Gastrocnemius medialis (tissue), 4 donors: ENCODE measurements at places on chromosomes 4 and X.

DNA sequence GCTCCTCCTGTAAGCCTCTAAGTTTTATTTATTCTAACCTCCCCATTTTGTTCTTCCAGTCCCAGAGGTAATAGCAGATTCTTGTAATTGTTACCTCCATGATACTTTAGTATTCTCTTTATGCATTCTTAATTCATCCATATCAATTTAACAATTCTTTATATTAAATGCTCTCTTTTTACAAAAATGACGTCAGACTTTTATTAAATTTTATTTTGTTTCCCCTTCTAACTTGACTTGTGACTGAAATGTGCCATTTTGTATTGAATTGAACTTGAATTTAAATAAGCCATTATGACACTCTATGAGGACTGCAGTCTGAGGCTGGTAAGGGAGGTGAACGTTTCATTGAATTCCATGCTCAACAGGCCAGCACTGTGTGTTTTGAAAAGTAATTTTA lies 60.0 kb upstream of the NUDT10 start:
- no peak for DNase-seq

- DNase-seq: no peak
These were observed 36.4 kb upstream of the GPR174 start for GRCh38 chrX:79107891-79108718.

- no peak for DNase-seq
These were observed 450.8 kb upstream of the BOD1L1 start for GRCh38 chr4:14078326-14078725.

- no peak for DNase-seq
These were observed 90.8 kb downstream of the COL25A1 start for GRCh38 chr4:109211671-109212070.

GRCh38 chr4:139171876-139172691 lies 4.9 kb downstream of the ELF2 start:
- DNase-seq: no peak

DNA sequence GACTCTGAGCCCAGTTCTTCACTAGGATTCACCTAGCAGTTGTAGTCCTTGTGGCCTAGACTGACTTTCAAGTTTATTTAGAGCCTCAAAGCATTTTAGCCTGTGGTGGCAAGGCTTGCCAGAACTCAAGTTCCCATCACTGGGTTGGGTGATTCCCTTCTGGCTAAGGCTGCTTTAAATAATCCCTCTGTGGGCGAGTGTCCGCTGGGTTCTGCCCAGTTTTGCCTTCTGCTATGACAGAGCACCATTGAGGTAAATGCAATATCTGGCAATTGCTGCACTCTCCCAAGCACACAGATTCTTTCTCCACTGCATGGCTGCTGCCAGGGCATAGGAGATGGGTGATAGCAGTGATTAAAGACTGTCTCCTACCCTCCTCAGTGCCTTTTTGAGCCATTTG lies 90.8 kb upstream of the RLIM start:
- no peak for DNase-seq

GRCh38 chr4:108192056-108192455 lies 23.3 kb upstream of the LEF1 start:
- DNase-seq: no peak

DNA sequence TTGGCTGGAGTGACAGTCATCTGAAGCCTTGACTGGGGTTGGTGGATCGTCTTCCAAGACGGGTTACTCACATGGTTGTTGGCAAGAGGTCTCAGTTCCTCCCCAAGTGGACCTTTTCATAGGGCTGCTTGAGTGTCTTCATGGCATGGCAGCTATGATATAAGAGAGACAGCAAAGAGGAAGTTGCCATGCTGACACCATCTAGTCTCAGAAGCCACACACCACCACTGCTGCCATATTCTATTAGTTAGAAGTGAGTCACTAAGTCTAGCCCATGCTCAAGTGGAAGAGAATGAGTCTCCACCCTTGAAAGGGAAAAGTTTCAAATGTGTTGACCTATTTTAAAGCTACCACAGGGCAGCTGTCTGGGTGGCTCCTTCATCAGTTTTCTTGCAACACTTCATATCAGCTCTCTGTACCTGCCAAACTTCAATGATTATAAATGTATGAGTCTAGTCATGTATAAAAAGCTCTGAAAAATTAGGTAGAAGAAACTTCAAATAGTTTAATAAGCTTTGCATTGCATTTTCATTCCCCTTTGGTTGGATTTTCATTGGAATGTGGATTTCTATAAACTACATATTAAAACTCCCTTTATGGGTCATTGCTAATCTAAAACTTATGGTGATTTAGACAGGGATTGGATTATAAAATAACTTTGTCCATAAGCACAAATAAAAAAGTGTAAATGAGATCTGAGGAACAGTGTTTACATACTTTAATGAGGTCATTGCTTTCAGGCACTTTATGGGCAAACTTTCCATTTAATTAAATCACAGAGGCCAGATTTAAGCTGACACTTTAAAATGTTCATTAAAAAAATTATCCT lies 68.0 kb upstream of the ATXN3L start:
- DNase-seq: no peak

DNA sequence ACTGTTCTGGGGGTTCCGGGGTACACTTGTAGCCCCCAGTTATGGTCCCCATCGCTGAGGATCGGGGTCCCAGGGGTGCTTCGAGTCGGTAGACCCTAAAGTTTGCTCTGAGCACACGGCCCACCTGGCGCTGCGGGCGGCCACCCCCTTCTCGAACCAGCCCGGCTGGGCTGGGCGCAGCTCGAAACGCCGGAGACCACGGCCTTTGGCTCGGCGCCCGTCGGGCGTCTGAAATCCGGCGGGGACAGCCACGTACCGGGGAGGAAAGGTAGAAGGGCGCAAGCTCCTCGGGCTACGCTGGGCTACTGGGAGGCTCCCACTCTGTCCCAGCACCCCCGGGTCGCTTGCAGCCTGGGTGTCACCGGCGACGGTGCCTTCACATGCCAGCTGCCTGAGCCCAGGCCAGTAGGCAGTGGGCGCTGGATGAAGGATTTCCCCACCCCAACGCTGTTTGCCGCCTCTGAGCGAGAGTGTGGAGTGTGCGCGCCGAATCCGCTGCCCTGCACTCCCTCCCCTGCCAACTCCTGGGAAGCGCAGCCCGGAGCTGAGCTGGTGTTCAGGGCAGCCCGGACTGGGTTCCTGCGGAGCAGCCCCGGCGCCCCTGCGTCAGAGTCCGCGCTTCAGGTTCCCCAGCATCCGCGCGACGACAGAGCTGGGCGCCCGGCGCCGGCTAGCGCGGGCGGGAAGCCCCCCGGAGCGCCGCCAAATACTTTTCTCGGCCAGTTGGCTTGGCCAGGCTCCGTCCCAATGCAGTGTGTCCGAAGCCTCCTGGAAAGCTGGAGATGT lies 637 bp downstream of the MAMLD1 start:
- no peak for DNase-seq

DNA sequence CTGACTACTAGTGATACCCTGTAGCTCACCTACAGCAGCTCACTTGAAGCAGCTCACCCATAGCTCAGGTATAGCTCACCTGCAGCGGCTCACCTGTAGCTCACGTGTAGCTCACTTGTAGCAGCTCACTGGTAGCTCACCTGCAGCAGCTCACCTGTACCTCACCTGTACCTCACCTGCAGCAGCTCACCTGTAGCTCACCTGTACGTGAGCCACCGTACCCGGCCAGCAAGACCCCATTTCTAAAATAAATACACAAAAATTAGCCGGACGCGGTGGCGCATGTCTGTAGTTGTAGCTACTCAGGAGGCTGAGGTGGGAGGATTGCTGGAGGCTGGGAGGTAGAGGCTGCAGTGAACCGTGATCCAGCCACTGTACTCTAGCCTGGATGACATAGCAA lies 30.6 kb downstream of the SHOX start:
- no peak for DNase-seq

DNA sequence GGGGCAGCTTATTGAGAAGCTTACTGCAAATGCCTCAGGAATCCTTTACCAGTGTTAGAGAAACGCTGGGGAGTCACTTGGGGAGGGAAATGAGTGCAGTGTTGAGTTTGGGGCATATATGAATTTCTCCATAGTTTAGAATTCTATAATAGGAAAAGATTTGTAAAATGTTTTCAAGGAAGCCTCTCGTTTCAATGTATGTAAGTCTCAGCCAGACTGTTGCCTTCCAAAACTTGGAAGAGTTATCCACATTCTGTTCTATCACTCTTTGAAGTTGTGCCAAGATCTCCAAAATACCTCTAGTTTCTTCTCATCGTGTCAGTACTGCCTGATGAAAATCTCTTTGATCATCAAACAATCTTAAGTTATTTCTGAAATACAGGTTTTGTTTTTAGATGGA lies 565 bp upstream of the LRCH2 start:
- no peak for DNase-seq

GRCh38 chr4:173243917-173244658 lies 75.5 kb downstream of the GALNT7 start:
- no peak for DNase-seq

GRCh38 chrX:123884809-123885408 lies 25.1 kb downstream of the XIAP start:
- DNase-seq: no peak

DNA sequence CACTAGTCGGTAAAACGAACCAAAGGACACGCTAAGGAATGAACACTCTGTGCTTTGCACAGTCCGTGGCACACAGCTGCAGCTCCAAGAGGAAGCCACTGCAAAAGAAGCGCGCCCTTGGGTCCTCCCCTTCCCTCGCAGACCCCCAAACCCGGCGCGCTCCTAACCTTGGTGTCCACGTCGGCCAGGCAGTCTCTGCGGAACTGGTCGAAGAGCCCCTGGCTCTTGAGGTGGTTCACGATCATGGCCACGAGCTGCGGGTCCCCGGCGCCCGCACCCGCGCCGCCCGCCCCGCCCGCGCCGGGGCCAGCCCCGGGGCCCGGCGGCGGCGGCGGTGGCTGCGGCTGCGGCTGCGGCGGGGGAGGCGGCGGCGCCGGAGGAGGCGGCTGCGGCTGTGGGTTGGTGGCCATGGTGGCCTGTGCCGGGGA lies 333 bp downstream of the BOD1L1 start:
- no peak for DNase-seq

DNA sequence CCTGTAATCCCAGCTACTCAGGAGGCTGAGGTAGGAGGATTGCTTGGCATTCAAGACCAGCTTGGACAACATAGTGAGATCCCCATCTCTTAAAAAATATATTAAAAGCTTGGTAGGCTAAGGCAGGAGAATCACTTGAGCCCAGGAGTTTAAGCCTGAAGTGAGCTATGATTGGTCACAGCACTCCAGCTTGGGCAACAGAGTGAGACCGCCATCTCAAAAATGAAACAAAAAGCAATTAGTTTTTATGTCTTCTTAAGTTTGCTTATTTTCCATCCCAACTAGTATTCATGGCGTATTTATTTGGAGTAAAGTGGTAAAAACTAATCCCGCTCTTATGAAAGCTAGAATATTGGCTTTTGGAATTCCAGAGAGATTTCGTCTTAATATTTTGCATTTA lies 25.4 kb upstream of the PDE5A start:
- no peak for DNase-seq

GRCh38 chrX:97405031-97405660 lies 521.4 kb downstream of the RPA4 start:
- no peak for DNase-seq

GRCh38 chrX:54978448-54978847 lies 15.5 kb downstream of the PFKFB1 start:
- DNase-seq: no peak

DNA sequence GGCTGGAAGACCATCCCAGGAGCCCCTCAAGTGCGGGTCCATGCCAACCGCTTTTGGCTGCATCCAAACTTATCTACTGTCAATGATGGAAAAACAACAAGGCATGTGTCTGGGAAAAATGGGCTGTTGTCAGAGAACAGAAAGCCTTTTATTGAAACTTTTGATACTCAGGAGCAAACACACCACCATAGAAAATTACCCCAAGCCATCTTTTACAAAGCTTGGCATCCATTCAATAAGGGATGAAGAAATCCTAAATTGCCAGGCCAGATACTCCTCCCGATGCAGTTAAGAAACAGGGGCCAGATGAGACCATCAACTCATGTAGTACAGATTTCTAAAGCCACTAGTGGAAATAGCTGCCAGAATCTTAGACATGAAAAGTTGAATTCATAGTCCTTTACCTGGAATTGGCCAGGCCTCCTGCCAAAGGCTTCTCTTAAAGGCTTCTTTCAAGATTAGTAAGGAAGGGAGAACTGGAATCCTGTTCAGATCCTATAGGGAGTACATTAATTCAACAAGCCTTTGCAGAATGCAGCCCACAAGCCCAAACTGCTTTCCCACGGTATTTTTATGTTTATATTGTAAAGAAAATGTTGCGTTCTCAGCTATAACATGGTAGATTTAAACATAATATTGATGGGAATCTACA lies 145.4 kb upstream of the MAP3K15 start:
- DNase-seq: no peak

DNA sequence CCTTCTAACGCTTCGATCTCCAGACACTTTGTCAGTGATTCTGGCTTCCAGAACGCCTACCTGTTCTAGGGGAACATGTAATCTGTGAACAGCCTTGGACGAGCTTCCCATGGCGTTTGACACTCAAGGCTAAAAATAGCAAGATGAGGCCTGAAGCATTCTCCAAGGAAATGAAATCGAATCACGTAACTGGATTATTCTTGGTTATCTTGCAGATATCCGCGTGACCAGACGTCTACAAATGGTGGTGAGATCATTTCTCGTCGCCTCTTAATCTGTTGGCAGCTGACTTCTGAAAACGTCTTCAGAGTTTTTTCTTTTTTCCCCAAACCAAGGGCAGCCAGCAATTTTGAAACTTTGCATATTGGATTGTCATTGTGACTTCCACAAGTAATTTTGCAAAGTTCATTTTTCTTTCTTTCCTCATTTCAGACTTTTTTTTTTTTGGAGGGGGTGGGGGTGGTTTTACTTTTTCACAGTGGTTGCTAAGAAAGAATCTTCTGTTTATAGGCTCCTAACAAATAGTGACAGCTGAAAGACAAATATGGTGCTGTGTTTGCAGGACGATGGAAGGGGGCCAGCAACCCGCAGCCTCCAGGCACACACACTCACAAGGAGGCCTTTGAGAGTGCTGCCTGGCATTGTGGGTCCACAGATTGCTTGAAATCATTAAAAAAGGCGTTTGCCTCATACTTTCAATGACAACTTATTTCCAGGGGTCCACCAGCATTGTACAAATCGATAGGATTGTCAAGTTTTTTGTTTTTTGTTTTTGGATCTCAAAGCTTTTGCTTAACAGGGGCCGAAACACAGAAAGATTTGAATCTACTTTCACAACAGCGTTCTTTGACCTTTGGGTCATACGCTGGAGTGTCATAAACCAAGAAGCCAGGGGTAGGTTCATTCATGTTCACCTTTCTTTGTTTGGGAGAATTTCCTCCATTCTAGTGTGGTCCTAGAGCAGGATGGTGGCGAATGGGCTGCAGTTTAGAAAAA lies 32.4 kb upstream of the PDLIM3 start:
- peak; percentile 72 for DNase-seq

DNA sequence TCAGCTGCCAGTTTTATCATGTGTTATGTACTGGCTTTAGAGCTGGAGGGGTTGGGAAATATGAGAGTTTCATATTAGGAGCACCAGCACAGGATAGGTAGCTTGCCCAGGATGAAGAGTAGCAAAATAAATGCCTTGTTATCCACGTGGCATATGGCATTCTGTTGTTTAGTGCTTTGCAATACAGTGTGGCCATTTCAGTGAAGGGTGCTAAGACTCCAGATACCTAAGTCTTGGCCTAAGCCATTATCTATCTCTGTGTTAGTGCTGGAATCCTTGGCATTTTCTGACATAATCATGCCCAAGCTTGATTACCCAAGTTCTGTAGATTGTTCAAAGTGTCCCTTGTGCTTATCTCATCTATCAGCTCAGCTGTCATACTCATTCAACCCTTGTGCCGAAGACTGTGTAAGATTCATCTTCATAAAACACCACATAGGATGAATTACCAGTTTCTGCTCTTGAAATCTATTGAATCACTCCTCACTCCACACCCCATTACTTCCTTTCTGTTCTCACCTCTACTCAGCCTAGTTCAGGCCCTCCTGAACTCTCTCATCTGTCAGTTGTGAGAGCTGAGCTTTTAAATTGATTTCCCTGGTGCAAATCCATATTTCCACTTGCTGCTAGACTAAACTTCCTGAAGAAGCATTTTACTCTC lies 73.5 kb downstream of the CLCN5 start:
- DNase-seq: no peak
